ENCODE measurements at places on chromosomes 11 and 22.

DNA sequence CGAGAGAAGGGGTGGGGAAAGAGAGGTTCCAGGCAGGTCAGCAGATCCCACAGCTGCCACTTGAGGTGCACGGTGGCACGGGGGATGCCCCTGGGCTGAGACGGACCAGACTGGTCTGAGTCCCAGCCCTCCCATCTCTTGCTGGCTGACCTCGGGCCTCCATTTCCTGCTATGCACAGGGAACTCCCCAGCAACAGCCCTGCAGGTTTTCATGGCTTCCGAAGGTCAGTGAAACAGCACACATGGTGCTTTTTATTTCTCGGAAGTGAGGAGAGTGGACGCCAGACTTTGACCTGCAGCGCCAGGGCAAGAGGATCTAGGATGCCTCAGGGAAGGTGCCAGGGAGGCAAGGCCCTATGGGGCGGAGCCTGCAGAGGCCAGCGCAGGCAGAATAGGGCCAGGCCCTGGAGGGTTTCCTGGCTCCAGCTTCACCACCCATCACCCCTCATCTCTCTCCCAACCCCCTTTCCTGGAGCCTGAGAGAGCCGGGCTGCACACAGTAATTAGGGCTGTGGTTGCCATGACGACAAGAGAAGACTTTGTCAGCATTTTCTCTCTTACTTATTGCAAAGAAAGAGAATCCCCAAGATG is 29.5 kb downstream of the SLC22A12 start:
- DNase-seq = no peak

DNA sequence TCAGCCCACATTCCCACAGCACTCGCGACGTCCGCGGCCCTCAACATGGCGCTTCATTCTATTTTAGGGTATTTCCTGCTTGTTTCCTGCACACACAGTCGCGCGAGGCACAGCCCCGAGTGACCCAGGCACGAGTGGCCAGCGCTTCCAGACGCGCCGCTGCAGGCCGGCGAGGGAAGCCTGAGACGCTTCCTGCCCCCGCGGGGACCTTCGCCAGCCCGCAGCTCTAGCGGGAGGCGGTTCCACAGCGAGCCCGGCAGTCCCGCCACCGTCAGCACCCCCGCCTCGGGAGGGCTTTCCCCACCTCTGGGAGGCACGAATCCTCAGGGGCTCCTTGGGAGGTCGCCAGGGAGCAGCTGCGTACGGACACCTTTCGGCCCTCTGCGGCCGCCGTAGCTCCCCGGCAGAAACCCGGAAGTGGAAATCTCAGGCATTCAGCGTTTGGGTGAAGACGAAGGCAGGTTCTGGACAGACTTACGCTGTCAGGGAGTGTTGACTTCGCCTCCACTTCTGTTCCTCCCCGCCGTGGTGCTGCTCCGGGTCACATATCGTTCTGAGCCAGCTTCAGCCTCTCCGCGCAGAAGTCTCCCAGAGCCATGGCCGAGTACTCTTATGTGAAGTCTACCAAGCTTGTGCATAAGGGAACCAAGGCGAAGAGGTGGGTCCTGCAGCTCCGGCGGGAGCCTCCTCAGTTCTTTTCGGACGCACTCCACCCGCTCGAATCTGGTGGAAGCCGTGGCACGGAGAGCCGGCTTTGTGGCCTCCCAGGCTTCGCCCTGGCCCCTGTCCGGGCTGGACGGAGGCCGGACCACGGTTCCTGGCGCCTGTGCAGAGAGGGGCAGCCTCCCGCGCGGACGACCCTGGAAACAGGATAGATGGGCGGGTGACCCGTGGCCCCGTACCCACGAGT is 2925.9 kb upstream of the OR11H1 start:
- DNase-seq = no peak

DNA sequence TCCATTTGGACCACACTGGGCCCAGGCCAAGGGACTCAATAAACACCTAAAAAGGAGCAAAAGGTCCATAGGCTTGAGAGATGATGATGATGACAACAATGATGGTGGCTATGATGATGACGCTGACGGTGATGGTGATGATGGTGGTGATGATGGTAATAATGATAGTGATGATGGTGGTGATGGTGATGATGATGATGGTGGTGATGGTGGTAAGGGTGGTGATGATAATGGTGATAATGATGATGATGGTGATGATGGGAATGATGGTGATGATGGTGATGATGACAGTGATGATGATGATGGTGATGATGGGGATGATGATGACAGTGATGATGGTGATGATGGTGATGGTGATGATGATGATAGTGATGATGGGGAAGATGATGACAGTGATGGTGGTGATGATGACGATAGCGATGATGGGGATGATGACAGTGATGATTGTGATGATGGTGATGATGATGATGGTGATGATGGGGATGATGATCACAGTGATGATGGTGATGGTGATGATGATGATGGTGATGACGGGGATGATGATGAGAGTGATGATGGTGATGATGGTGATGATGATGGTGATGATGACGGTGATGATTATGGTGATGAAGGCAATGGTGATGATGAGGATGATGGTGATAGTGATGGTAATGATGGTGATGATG is 7.1 kb upstream of the RASD2 start:
- DNase-seq = no peak

- no peak for DNase-seq
Observed at GRCh38 chr11:129989149-129989813, 13.4 kb downstream of the PRDM10 start.

DNA sequence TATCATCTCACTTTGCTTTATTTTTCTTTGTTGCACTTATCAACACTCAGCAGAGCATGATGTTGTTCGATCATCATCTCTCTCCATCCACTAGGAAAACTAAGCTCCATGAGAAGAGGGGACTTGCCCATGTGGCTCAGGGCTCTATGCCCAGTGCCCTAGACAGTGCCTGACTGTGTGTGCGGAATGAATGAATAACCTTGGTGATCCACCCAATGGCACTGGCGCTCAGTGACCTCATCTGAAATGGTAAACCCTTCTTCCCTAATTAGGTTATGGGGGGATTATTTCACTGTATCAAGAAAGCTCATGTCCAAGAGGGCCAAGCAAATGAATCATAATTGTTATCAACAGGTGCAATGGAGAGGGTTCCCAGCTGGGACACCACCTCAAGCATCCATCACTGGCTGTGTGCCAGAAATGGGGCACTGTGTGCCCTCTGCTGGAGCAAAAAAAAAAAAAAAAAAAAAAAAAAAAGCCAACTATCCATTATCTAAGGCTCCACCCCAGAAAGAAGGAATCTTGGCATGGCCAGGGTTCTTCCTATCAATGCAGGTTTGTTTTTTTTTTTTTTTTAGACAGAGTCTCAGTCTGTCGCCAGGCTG is 172.6 kb downstream of the LARGE1 start:
- no peak for DNase-seq

- DNase-seq = no peak
Observed at GRCh38 chr22:29216873-29217666, 11.4 kb downstream of the EMID1 start.
